ENCODE measurements at places on chromosomes 3 and 15. TPM values are rescaled to one million over a fixed set of nuclear protein-coding genes. Genes with fewer than 3 reads are reported as not detected.

MON1A gene
- 14.3 TPM for total RNA-seq

SLC51A gene
- not detected for total RNA-seq

GNL3 gene
- 53.3 TPM for total RNA-seq

NR2E3 gene
- not detected for total RNA-seq

GPR149 gene
- 22.1 TPM for total RNA-seq

PFN2 gene
- total RNA-seq = 671 TPM

NSUN3 gene
- total RNA-seq = 30.4 TPM

XIRP1 gene
- under 0.01 TPM for total RNA-seq

CCNB2 gene
- total RNA-seq = 11.8 TPM

SLC25A38 gene
- total RNA-seq = 18.7 TPM

AHSG gene
- total RNA-seq = 0.23 TPM

LDHAL6B gene
- total RNA-seq = not detected

FAM174B gene
- total RNA-seq = 21.0 TPM

CISH gene
- total RNA-seq = 0.46 TPM

ARPIN gene
- 24.5 TPM for total RNA-seq

GASK1A gene
- 9.9 TPM for total RNA-seq

EBLN2 gene
- total RNA-seq = 5.3 TPM

CSPG4 gene
- total RNA-seq = 11.5 TPM

CCR9 gene
- not detected for total RNA-seq

DISP2 gene
- total RNA-seq = 18.0 TPM

SRGAP3 gene
- 106 TPM for total RNA-seq

CCR4 gene
- not detected for total RNA-seq

CACNA2D3 gene
- 69.7 TPM for total RNA-seq

NANOGP8 gene
- total RNA-seq = 0.69 TPM

SLC22A13 gene
- total RNA-seq = 0.69 TPM

NLGN1 gene
- 99.4 TPM for total RNA-seq

TJP1 gene
- total RNA-seq = 74.3 TPM

ACP3 gene
- total RNA-seq = 1.2 TPM

STRA6 gene
- 6.7 TPM for total RNA-seq

RARB gene
- total RNA-seq = 31.1 TPM

PLA1A gene
- total RNA-seq = 0.23 TPM

SYNPR gene
- 105 TPM for total RNA-seq

MST1 gene
- total RNA-seq = 7.6 TPM

MOBP gene
- total RNA-seq = 0.92 TPM

NAALADL2 gene
- total RNA-seq = 20.3 TPM

FMN1 gene
- 2.1 TPM for total RNA-seq

C3orf80 gene
- 2.5 TPM for total RNA-seq

SPTSSB gene
- total RNA-seq = 33.9 TPM

TMEM207 gene
- not detected for total RNA-seq

IGF2BP2 gene
- total RNA-seq = 19.6 TPM

C3orf85 gene
- not detected for total RNA-seq

GOLGA8M gene
- not detected for total RNA-seq
